Activated CD4-positive, alpha-beta T cell treated with anti-CD3 and anti-CD28 coated beads, Interleukin-2, Interleukin-4, amounts not matched to agents 100 ng/mL and 50 ng/mL, durations not matched to agents 16 hours and 8 hours (primary cell): ENCODE measurements at places on chromosomes 11 and 22.

DNA sequence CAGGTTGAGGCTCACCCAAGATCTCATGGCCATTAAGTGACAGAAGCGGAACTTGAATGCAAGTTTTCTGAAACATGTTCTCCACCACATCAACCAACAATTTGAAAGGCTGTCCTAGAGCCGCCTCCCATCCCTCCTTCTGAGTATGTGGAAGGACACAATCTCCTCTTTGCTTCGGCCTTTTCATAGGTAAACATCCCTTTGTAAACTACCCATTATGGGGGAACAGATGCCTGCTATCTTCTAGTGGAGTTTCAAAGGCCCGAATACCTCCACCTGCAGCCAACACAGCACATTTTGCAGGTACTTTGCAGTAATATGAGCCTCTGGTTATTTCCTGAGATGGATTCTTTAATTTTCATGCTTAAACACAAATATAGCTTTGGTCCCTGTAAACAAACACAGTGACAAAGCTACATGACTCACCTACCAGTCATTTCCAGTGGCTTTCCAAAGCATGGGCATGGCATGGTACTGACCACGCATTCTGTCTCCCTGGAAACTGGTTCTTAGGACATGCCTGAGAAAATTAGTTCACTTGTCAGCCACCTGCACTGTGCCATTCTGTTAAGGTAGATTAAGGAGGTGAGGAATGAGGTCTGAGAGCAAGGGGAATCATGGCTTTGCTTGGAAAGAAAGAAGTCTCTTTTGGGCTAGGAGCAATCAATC, 60.2 kb downstream of the EHF start:
- no peak for DNase-seq

DNA sequence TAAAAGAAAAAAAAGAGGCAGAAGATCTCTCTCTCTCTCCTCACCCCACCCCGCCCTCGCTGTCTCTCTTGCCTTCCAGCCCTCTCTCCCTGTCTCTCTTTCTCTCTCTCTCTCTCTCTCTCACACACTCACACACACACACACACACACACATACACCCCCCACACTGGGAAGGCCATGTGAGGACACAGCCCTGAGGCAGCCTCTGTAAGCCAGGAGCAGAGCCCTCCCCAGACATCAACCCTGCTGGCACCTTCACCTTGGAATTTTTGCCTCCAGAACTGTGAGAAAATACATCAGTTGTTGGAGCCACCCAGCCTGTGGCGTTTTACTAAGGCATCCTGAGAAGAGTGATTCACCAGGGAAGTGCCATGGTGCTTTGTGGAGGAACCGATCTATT, 14.7 kb downstream of the APOL3 start:
- DNase-seq, result no peak

DNA sequence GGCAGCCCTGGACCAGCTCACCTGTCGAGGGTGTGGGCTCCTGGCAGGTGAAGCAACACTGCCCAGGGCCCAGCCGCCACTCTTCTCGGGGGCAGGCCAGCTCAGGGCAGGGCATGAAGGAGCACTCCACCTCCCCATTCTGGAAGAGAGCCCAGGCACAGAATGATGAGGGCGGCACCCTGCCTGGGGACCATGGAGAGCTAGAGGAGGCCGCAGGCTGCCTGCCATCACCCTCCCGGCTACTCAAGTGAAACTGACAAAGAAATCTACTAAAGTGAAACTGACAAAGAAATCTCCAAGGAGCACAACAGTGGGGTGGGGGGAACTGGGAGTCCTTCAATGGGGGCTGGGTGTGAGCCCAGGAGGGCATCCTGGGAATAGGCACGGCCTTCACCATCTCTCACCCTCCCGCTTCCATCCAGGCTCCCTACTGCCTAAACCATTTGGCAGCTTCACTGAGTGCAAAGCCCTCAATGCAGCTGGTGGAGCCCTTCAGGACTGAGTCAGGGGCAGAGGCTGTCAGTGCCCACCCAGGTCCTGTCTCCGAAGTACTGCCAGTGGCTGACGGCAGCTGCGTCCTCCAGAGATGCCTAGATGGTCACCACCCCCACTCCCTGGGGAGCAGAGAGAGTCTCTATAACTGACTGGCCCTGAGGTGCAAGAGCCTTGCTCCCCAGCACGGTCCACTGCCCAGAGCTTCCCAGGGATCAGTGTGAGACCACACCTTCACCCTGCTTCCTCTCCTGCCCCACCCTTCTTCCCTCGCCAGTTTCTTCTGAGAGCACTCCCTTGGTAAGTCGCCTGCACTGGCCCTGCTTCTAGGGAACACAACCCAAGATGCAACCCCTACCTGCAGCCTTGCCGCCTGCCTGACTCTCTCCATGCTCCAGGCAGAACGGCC, 21.7 kb downstream of the VWCE start:
- DNase-seq, result no peak

- DNase-seq, result no peak
Measured at GRCh38 chr11:3773180-3773579, 24.2 kb downstream of the NUP98 start.

DNA sequence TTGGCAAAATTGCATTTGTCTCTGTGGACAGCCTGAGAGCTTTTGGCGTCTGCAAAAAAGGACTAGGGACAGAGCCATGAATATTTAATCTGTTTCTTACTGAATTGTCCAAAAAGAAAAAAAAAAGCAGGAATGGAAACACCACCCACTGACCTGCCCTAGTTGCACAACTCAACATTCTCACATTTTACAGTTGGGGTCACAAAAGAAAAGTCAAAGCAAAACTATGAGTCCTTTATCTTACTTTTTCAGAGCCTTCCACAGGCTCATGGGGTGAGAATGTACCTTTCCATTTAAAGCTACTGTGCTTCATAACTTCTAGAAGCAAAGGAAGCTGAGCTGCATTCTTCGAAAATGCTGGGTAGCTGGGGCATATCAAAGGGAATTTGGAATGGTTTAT, 225.7 kb downstream of the FAM76B start:
- DNase-seq, result no peak
